Fibroblast of skin of left quadriceps (primary cell): ENCODE measurements at places on chromosomes 11 and 22.

- DNase-seq, result no peak
Measured at GRCh38 chr11:130370845-130371590, 56.3 kb upstream of the ZBTB44 start.

DNA sequence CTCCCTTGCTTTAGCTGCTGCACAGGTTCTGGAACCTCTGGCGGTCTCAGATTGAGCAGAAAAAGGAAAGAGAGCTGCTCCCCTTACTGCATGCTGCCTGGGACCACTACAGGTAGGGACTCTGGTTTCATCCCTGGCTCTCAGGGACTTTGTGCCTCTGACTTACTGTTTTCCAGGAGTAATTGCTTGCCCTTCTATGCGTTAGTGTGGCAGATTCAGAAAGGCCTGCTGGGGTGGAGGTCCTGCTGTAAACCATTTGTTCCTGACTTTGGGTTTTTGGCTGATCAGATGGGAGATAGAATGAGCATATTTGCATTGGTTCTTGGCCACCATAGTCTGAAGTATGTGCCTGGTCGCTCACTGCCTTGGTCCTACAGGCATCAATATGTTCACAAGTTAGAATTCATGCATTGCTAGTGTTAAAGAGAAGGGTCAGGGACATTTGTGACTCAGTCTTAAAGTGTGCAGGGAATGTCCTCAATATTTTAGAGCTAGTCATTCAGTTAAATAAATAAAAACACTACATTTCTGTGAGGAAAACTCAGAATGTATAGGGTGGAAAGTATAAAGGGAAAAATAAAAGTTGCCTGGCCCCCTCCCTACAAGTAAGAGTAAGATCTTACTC, 78.0 kb downstream of the PISD start:
- peak; percentile 12 for DNase-seq

- no peak for DNase-seq
Measured at GRCh38 chr11:128585498-128586238, 1.7 kb downstream of the ETS1 start.

GRCh38 chr11:5004424-5005274, 10.0 kb downstream of the OR51L1 start:
- DNase-seq, result peak; percentile 22

GRCh38 chr22:46453006-46453828, 84.2 kb downstream of the CELSR1 start:
- DNase-seq, result no peak

- no peak for DNase-seq
Measured at GRCh38 chr11:6850526-6850925, 5.0 kb downstream of the OR10A5 start.
